Activated CD4-positive, alpha-beta T cell treated with anti-CD3 and anti-CD28 coated beads, Interleukin-2, amount 10 ng/mL, durations not matched to agents 7 days and 5 days (primary cell): ENCODE measurements at places on chromosomes 1 and 21. TPM values are rescaled to one million over a fixed set of nuclear protein-coding genes. Genes with fewer than 3 reads are reported as not detected.

- no peak for DNase-seq
Observed at GRCh38 chr1:85846706-85847105, 138.5 kb upstream of the ZNHIT6 start.

GRCh38 chr1:1001057-1001783 is 1.3 kb upstream of the HES4 start:
- no peak for DNase-seq

- no peak for DNase-seq
Observed at GRCh38 chr1:234645964-234646363, 36.0 kb upstream of the IRF2BP2 start.

- DNase-seq = no peak
Observed at GRCh38 chr1:233459968-233460367, 132.4 kb downstream of the MAP3K21 start.

DNA sequence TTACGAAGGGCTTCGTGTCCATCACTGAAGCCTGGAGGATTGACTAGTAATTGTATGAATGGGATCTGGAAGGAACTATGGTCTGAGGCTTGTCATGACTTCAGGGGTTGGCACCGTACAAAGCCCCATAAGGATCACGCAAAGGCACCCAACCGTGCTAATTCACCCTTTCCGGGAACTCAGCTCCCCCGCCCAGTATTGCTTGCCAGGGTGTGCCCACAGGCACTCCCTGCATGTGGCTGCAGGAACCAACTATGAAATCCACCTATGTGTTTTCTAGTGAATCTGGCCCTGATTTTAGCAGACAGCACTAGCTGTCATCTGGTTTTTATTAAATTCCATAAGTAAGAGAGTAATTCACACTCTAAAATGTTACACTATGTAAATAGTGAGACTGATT is 139.2 kb downstream of the TM2D1 start:
- no peak for DNase-seq

- DNase-seq = no peak
Observed at GRCh38 chr1:227885648-227886502, 61.9 kb downstream of the WNT9A start.

GRCh38 chr1:189662190-189662589 is 815.5 kb downstream of the BRINP3 start:
- no peak for DNase-seq

DNA sequence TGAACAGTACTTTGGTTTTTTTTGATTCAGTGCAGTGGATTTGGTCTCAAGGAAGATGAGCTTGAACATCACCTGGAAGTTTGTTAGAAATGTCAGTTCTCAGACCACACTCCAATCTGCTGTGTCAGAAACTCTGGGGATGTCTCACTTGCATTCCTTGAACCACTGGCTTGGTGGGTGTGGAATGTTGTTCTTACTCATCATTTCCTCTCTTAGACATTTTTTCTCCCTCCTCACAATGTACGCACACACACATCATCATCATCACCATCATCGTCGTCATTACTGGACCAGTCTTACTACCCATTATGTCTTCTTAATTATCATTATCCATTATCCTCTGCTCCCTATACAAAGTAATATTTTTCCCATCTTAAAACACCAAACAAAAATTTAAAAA is 91.9 kb upstream of the KCNK2 start:
- DNase-seq = no peak

DNA sequence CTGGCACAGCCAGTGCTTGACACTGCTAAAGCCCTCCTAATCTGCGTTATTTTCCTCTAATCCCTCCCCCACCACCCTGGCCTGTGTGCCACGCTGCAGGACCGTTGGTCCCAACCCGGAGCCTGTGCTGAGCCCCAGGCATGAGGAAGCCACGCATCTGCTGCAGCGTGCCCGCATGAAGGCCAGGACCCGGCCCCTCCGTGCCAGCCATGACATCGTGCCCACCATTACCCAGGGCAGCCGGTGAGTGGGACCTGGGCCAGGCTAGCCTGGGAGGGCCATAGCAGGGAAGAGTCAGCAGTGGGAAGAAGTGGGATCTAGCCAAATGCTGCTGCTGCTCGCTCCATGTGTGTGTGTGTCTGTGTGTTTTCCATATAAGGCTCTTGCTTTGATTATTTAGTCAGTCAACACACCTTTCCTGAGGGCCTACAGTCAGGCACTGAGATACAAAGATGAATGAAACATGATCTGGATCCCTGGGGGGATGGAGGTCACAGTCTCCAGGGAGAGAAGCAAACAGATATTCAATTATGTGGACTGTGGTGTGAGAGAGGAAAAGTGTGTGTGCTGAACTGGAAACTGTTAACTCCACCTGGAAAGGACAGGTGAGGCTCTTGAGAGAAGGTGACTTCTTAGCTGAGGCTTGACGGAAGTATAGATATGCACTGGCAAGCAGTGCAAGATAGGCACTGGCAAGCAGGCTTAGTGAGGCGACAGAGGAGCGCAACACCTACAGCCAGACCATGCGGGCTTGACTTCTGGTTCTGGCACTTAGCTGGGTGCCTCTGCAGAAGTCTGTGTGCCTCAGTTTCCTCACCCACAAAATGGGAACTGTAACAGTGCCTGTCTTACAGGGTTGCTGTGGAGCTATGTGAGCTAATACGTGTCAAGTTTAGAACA is 15.9 kb downstream of the KIAA1614 start:
- no peak for DNase-seq

The CZIB gene
- 54.0 TPM for total RNA-seq

The CD34 gene
- 0.05 TPM for total RNA-seq

DNA sequence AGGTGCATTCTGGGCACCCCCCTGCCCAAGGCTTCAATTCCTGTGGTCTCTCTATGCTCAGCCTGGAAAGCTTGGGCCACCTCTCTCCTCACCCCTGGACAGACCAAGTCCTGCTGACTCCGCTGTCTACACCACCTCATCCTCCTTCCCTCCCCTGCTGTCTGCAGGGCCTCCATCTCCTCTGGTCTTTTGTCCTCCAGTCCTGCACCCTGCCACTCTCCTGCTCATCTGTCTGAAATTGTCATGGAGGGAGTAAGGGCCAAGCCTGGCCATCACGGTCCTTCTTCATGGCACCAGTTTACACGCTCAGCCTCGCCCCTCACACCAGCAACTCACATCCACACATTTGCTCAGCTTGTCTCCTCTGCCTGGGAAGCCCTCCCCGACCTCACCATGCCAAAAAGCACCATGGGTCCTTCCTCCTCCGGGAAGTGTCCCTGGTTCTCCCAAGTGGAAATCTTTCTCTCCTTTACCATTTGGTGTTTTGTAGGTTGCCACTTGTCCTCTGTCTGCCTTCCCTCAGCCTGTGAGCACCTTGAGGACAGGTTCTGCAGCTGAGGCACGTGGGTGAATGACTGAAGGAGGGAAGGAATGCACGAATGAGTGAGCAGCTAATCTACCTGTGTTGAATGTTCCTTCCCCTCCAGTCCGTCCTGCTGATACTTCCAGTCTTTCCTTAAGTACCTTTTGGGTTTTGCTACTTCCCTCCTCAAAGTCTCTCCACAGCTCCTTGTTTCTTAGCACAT is 2.1 kb upstream of the SLC2A1 start:
- no peak for DNase-seq

DNA sequence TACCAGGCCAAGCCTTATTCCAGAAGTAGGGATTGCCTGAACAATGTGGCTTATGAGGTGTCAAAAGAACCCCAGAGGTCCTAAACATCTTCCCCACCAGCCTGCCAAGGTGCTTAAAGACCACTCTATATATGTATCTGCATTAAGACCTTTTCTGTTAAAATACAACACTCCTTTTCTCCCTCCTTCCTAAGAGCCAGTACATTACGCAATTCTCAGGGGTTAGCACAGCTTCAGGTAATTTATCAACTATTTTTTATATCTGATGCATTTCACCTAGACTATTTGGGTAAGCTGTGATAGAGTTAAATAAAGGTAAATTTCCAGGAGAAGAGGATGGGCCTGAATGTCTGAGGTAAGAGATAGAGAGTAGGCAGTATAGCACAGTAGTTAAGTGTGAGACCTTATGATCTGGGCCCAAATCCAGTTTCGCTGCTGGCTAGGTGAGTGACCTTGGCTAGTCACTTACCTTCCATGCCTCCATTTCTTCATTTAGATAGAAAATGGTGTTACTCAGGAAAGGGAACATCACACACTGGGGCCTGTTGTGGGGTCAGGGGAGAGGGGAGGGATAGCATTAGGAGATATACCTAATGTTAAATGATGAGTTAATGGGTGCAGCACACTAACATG is 5.1 kb upstream of the CCN1 start:
- DNase-seq = no peak

GRCh38 chr1:228513236-228513900 is 26.2 kb downstream of the RNF187 start:
- DNase-seq = no peak

DNA sequence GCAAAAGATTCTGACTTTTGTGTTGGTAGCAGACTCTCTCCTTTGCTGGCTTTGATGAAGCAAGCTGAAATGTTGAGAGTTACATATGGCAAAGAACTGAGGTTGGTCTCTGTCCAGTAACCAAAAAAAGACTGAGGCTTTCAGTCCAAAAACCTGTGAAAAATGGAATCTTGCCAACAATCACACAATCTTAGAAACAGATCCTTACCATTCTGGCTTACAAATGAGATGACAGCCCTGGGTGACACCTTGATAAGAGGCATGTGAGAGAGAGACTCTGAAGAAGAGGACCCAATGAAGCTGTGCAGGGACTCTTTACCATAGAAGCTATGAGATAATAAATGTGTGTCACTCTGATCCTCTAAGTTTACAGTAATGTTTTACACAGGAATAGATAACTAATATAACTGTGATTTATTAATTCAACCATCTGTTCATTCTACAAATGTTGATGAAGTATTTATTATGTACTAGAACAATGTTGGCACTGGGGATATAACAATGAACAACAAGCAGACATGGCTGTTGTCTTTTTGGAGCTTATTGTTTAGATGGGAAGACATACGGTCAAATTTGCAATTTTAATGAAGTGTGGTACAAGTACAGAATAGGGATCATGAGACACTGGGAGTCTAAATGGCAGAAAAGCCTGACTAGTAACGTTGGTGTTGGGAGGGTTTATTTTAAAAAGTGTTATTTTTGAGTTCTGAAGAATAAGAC is 251.0 kb downstream of the OLFM3 start:
- DNase-seq = no peak

DNA sequence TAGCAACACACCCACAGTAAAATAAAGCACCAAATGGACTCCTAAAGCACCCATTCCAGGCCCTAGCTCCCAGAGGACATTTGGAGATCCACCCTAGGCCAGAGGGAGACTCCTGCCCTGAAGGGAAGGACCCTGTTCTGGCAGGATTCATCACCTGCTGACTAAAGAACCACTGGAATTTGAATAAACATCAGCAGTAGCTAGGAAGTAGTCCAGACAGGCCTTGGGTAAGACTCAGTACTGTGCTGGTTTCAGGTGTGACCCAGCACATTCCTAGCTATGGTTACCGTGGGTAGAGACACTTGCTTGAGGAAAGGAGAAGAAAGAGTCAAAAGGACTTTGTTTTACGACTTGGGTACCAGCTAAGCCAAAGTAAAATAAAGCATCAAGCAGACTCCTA is 92.7 kb upstream of the LRRC7 start:
- DNase-seq = no peak

The MPL gene
- total RNA-seq = not detected

DNA sequence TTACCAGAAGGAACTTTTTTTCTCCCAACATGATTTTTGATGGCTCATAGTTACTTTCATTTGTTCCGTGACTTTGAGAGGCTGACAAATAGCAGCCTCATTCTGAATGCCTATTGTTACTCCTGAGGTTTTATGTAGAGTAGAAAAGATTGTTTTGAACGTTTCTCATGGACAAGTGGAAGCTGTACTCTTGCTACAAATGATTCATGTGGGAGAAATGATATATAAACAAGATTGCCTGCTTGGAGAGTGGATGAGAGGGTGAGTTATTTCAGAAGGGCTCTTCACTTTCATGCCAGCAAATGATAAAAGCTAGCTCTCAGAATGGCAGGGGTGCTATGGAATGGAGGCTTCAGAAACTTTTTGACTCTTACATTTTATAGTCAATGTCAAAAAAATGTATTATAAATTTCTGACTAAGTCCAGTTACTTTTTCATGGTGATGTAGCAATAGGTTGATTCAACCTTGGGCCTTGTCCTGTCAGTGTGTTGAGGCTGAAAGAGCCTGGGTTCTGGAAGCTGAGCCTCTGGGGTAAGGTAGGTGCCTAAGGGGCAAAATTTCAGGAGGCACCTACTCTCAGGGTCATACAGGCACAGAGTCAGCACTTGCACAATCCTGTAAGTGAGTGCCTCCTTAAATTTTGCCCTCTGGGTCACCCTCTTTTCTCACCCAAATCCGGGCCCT is 19.4 kb downstream of the JUN start:
- no peak for DNase-seq

The PRDX6 gene
- total RNA-seq = 110 TPM

The FMO2 gene
- not detected for total RNA-seq

- DNase-seq = no peak
Observed at GRCh38 chr1:219109424-219110018, 64.2 kb upstream of the LYPLAL1 start.

DNA sequence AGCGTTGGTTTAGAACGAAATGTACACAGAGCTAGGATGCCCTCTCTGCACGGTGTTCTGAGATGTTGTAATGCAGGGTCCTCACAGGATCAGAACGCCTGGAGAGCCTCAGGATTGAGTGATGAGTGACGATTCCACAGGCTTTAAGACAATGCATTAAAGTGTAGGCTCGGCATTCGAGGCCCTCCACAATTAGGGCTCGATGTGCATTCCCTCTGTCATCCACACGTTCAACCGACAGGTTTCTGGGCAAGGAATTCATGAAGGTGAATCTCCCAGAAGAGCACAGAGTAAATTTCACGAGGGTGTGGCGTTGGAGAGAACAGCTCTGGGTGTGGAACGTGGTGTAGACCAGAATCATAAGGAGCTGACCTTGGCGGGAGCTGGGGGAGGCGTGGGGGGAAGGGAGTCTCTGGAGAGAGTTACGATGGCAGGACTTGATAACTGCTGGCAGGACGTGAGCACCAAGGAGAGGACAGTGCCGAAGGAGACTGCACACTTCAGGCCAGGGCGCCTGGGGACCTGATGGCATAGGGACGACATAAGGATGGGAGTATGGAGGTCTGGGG is 51.0 kb upstream of the EFHD2 start:
- DNase-seq = no peak

DNA sequence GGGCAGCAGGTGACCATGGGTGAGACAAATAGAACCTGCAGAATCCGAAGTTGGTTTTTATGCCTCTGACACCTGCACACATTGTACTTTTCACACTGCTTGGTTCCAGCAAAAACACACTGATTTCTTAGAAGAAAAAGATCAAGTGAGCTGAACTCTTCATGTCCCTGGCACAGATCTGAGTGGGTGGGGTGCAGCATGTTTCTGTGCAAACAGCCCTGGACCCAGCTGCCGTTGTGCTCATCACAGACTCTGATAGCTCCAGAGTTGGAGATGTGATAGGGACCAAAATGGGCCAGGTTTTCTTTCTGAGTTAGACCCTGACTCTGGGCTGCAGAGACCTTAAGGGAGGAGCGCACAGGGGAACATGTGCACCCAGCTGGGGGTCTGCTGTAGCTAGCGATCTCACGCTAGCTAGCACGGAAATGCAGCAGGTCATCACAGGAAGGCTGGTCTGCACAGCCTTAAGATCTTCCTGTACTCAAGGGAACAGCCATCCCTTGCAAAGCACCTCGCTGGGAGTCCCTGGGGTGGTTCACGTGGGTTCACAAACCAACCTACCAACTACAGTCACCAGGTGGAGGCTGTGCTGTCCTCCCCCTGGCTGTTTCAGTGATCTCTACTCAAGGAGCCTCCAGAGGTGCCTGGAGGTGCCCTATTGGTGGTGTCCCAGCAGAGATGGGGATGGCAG is 291.1 kb downstream of the PTPRU start:
- no peak for DNase-seq

GRCh38 chr21:32940079-32941014 is 85.4 kb upstream of the OLIG2 start:
- peak; percentile 60 for DNase-seq

The SELP gene
- total RNA-seq = 0.48 TPM
